ENCODE measurements at places on chromosomes 6 and 20. TPM values are rescaled to one million over a fixed set of nuclear protein-coding genes. Genes with fewer than 3 reads are reported as not detected.

DNA sequence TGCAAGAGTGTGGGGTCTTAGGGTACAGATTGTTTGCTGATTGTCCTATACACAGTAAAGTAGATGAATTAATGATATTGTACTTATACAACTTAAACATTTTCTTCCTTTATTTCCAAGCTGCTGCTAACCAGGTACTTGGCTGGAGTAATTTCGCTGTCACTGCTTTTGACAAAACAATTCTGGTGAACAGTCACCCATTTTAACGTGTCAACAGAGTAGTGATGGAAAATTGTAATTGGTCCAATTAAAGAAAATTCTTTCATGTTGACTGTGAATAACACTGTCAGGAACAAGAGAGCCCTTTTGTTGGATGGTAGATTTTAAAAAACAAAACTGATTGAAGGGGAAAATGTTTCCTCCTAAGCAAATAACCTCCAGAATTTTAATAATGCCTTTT lies 26.4 kb upstream of the MROH8 start:
- H3K36me3 ChIP-seq = peaks cover 86% of the 10 kb centered on the region
- H3K27ac ChIP-seq = no peak overlapping the region
- no peaks in the 10 kb centered on the region for H3K27me3 ChIP-seq
- peaks cover 9% of the 10 kb centered on the region for H3K4me1 ChIP-seq
- DNase-seq = no peak

- no peak overlapping the region for H3K27ac ChIP-seq
- DNase-seq = no peak
- H3K36me3 ChIP-seq = peaks cover 14% of the 10 kb centered on the region
- H3K27me3 ChIP-seq = no peaks in the 10 kb centered on the region
These were observed 40.3 kb downstream of the STX11 start for GRCh38 chr6:144190593-144190992.

The CST2 gene
- total RNA-seq = not detected

The SAMD10 gene
- total RNA-seq = 5.6 TPM

The WFDC10B gene
- not detected for total RNA-seq

The SOX4 gene
- total RNA-seq = 3.8 TPM

- DNase-seq = no peak
- peaks cover 70% of the 10 kb centered on the region for H3K4me1 ChIP-seq
- peak overlapping the region; percentile 90 for H3K4me3 ChIP-seq
- no peaks in the 10 kb centered on the region for H3K36me3 ChIP-seq
- H3K27ac ChIP-seq = no peak overlapping the region
- H3K27me3 ChIP-seq = peaks cover 74% of the 10 kb centered on the region
These were observed 2.7 kb upstream of the DLL1 start for GRCh38 chr6:170293341-170294231.

DNA sequence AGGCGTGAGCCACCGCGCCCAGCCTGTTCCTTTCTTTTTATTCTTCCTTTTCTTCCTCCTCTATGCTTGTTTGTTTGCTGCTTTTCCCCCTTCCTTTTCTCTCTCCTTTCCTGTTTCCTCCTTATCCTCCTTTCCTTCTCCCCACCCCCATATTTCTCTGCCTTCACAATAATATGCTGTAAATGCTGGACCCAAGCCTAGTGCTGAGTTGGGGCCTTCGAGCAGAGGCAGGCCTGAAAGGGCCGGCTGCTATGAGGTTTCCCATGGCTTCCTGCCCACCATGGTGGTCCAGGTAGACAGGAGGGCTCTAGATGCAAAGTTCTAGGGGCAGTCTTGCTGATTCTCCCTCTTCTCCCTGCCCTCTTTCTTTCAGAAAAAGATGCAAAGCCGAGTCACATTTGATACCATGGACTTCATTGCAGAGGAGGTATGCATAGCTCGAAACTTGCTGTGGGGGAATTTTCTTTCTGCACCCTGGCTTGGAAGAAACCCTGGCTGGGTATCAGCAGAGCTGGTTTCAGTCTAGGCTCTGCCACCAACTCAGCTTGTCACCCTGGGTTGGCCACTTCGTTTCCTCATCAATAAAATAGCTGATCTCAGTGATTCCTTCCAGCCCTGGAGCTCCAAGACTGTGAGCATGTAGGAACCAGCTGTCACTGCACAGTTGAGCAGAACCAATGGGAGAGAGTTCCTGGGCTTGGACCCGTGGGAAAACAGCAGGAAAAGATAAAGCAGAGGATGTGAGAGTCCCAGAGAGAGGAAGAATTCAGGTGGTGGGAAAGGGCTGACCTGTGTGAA lies 7.4 kb downstream of the CNBD2 start:
- H3K27ac ChIP-seq = no peak overlapping the region
- no peaks in the 10 kb centered on the region for H3K27me3 ChIP-seq
- no peaks in the 10 kb centered on the region for H3K36me3 ChIP-seq
- H3K4me1 ChIP-seq = no peaks in the 10 kb centered on the region
- H3K4me3 ChIP-seq = no peak overlapping the region
- no peak for DNase-seq

The PTCRA gene
- not detected for total RNA-seq

The BPI gene
- not detected for total RNA-seq

DNA sequence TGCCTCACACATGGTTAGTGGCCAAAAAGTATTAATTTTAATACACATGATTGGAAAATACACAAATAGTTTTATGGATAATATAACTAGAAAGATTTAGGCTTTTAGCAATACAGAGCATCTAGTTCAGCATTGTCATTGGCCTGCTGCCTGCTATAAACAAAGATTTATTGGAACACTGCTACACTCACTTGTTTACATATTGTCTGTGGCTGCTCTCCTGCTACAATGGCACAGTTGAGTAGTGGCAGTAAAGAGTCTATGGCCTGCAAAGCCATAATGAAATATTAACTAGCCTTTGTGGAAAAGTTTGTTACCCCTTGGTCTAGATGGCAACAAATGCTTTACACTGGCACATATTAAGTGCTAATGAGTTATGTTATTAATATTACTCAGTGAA lies 37.8 kb downstream of the ZNF451 start:
- H3K36me3 ChIP-seq = peaks cover 3% of the 10 kb centered on the region
- H3K4me1 ChIP-seq = peaks cover 31% of the 10 kb centered on the region
- no peak for DNase-seq
- H3K27ac ChIP-seq = no peak overlapping the region
- H3K27me3 ChIP-seq = no peaks in the 10 kb centered on the region
- H3K4me3 ChIP-seq = no peak overlapping the region

The ZNF165 gene
- 0.55 TPM for total RNA-seq

GRCh38 chr6:78347191-78347916 lies 520.0 kb upstream of the IRAK1BP1 start:
- H3K4me1 ChIP-seq = no peaks in the 10 kb centered on the region
- H3K27ac ChIP-seq = no peak overlapping the region
- no peaks in the 10 kb centered on the region for H3K27me3 ChIP-seq
- H3K4me3 ChIP-seq = no peak overlapping the region
- no peak for DNase-seq
- H3K36me3 ChIP-seq = no peaks in the 10 kb centered on the region

GRCh38 chr6:160974304-160974771 lies 17.2 kb upstream of the MAP3K4 start:
- no peaks in the 10 kb centered on the region for H3K27me3 ChIP-seq
- peak; percentile 62 for DNase-seq
- peak overlapping the region; percentile 7 for H3K4me3 ChIP-seq
- H3K36me3 ChIP-seq = no peaks in the 10 kb centered on the region
- peaks cover 44% of the 10 kb centered on the region for H3K4me1 ChIP-seq

DNA sequence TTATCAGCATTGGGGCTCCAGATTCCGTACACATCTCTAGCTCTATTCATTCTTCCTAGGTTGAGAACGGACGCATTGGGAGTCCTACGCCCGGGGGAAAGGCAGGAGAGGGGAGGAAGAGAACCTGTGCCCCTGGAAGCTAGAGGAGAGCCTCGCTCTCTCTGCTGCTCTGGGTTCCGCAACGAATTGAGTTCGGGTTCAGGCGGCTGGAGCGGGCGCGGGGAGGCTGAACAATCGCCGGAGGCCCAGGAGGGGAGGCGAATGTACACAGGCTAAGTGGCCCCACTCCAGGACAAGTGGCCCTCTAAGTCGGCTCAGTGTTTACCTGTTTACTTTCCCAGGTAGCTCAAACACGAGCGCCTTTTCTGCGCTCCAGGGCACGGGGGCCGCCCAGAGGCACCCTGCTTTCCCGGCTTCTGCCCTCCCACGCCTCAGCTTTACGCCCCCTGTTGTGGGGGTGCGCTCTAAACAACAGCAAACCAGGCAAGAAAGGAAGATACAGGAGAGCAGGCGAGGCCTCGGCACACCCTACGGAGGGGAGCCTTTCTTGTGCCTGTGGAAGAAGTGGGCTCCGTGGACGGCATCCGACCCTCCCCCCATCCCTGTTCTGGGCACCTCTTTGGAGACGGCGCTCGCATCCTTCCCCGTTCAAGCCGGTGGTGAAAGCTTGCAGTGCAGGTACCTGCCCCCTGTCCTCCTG lies 4.6 kb upstream of the NKX2-2 start:
- H3K4me3 ChIP-seq = no peak overlapping the region
- no peak overlapping the region for H3K27ac ChIP-seq
- peaks cover 100% of the 10 kb centered on the region for H3K27me3 ChIP-seq
- no peaks in the 10 kb centered on the region for H3K36me3 ChIP-seq
- no peak for DNase-seq

GRCh38 chr6:88572449-88573139 lies 390.8 kb downstream of the RNGTT start:
- no peak for DNase-seq
- no peaks in the 10 kb centered on the region for H3K4me1 ChIP-seq
- no peaks in the 10 kb centered on the region for H3K36me3 ChIP-seq
- H3K4me3 ChIP-seq = no peak overlapping the region
- no peaks in the 10 kb centered on the region for H3K27me3 ChIP-seq

DNA sequence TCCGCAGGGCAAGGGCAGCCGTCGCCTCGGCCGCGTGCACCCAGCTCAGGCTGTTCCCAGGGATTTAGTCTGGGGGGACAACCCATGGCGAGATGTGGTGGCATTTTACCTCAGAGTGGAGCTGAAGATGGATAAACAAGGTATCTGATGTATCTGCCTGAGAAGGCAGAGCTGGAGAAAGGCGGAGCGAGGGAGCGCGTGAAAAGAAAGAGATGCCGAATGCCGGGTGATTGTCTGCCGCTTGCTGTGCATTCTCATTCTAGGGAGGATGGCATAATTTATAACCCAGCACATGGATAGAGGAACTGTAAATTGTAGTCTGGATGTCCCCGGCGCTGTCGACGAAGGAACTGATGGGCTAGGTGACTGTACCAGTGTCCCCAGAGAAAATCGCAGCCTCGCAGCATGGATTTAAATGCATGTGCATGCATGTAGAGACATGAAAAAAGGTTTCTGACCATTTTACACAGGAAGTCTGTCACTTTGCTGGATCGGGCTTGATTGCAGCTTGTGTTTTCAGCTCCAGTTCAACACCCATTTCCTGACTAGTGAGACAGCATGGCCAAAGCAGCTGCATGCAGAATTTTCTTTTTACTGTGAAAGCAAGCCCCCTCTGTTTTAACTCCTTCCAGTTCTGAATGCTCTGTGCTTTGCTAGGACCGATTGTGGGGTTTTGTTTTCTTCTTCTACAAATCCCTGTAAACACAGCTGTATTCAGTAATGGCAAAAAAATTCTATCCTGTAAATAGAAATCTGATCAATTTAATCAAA lies 149.7 kb downstream of the PRL start:
- H3K36me3 ChIP-seq = no peaks in the 10 kb centered on the region
- no peaks in the 10 kb centered on the region for H3K27me3 ChIP-seq
- no peak overlapping the region for H3K27ac ChIP-seq

GRCh38 chr6:140091895-140092294 lies 717.4 kb upstream of the CITED2 start:
- no peak for DNase-seq
- no peak overlapping the region for H3K4me3 ChIP-seq
- H3K27ac ChIP-seq = no peak overlapping the region
- H3K27me3 ChIP-seq = no peaks in the 10 kb centered on the region

DNA sequence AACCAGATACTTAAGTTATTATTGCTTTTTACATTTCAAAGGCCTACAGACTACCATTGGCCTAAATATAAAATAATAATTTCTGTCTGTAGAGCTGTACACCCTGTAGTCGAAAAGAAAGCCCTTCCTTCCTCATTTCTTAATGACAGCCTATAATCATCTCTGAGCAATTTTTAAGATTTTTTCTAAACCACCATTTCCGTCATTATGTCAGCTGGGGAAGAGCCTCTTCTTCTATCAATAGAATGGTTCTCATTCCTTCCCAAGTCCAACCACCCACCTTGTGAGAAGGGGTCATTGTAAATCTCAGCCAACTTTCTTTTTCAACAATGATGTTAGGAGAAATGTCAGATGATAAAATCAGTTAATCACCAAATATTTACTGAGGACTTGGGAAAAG lies 91.8 kb downstream of the PLEKHG1 start:
- no peak for DNase-seq
- H3K4me3 ChIP-seq = no peak overlapping the region
- H3K27ac ChIP-seq = peak overlapping the region; percentile 53
- no peaks in the 10 kb centered on the region for H3K36me3 ChIP-seq

- H3K4me1 ChIP-seq = peaks cover 88% of the 10 kb centered on the region
- no peaks in the 10 kb centered on the region for H3K36me3 ChIP-seq
- H3K4me3 ChIP-seq = peak overlapping the region; percentile 12
- peak overlapping the region; percentile 47 for H3K27ac ChIP-seq
- no peaks in the 10 kb centered on the region for H3K27me3 ChIP-seq
These were observed 35.0 kb downstream of the SESN1 start for GRCh38 chr6:109059571-109060021.

GRCh38 chr6:122825163-122825562 lies 36.1 kb downstream of the SMPDL3A start:
- no peaks in the 10 kb centered on the region for H3K36me3 ChIP-seq
- DNase-seq = no peak
- H3K27me3 ChIP-seq = peaks cover 26% of the 10 kb centered on the region
- no peak overlapping the region for H3K4me3 ChIP-seq
- H3K27ac ChIP-seq = no peak overlapping the region

DNA sequence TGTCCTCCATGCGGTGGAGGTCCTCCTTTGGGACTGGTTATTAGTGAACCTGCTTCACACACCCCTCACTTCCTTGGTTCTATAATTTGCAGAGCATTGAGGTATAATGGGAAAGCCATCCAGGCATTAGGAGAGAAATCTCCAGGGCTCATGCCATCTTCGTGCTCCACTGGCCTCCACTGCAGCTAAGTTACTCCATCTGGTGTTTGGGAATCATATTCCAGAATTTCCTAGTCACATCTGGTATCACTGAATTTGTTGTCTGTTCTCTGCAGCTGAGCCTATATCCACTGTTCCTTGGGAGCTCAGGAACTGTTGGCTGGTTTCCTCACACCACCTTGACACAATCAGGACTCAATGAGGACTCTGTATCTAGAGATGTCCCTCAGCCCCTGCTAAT lies 173.0 kb upstream of the TSHZ2 start:
- no peaks in the 10 kb centered on the region for H3K4me1 ChIP-seq
- no peak for DNase-seq
- no peak overlapping the region for H3K27ac ChIP-seq
- H3K4me3 ChIP-seq = no peak overlapping the region

The SEL1L2 gene
- 1.4 TPM for total RNA-seq
